Pons (tissue), 1 donor: ENCODE measurements at places on chromosomes 4 and X.

GRCh38 chr4:884896-885295 is 47.2 kb downstream of the GAK start:
- no peak for DNase-seq

- peak; percentile 4 for DNase-seq
These were observed 26.9 kb upstream of the TMPRSS11B start for GRCh38 chr4:68272380-68272779.

DNA sequence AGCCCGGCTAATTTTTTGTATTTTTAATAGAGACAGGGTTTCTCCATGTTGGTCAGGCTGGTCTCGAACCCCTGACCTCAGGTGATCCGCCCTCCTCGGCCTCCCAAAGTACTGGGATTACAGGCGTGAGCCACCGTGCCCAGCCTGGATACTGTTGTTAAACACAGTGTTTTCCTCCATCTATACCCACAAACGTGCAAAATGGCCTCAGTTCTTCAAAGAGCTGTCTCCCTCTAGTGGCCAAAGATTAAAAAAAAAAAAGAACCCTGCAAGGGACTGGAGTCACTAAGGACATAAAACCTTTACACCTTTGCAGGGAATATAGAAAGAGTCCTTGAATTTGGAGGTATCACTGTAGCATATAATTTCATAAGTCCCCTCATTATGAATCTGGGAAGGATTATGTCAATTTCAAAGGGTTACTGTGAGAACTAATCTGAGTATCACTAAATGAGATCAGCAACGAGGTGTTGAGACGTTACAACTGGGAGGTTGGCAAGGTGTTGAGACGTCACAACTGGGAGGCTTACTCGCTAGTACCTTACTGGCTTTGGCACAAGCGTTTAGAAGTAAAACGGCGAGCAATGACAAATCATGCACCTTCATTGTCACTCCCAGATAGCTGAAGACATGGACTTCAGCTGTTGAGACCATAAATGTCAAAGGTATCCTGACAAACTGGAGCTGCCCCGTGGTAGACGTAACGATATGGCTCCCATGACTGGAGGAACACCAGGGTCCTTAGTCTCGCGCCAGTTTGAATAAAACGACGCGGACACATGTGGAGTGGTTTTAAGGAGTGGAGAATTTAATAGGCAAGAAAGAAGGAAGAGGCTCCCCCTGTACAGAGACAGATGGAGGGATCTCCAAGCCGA is 33.4 kb upstream of the ENPP6 start:
- peak; percentile 87 for DNase-seq

- DNase-seq = peak; percentile 72
These were observed 2375.8 kb upstream of the TENM3 start for GRCh38 chr4:179867300-179867878.

DNA sequence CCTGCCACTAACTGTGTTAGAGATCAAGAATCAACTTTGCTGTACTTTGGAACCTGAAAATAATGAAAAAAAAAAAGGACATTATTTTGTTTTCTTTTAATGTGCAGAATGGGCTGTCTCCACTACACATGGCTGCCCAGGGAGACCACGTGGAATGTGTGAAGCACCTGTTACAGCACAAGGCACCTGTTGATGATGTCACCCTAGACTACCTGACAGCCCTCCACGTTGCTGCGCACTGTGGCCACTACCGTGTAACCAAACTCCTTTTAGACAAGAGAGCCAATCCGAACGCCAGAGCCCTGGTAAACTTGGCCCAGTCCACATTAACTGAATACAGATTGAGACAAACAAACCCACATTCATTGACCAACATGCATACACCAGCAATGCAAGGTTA is 206.2 kb downstream of the ANK2 start:
- DNase-seq = no peak

DNA sequence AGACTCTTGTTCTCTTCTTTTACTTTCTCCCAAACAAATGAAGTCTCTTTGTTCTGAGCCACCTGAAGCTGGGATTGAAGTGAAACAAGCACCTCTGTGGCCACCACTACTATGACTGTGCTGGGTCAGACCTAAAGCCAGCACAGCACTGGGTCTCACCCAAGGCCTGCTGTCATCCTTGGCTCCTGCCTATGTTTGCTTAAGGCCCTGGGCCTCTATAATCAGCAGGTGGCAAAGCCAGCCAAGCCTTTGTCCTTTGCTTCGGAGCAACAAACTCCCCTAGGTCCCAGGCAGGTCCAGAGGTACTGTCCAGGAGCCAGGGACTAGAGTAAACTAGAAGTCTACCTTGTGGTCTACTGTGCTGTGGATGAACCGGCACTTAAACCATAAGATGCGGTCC is 220.6 kb upstream of the ARSJ start:
- no peak for DNase-seq
